ENCODE measurements at places on chromosomes 1 and 21.

DNA sequence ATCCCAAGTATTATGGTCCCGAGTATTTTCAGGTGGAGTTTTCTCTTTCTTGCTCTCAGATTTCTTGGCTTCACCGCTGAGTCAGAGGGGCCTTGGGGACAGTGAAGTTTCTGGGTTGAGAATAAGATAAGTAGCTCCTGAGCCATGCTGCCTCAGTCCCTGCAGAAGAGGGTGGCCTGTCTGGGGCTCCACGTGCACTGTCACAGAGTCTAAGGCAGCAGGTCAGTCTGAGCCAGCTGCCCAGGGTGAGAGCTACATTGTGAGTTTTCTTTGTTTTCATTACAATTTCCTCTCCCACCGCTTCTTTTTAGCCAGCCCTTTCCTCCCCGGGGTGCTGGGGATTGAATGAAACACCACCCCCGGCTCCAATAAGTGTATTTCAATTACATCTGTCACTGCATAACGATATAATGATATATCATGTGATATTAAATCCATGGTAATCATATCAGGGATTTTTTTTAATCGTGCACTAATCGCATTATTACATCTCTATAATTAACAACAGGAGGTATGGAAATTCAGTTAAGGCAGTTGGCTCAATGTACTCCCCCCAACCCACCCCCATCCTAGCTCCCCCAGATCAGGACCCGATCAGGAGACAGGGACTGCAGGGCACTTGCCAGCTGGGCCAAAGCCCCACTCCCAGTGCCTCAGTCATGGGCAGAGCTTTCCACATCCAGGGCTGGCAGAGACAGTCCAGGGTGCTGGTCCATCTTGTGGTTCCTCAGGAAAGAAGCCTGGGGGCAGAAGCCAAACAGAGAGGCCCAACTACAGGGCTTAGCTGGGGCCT is 43.7 kb downstream of the DMAP1 start:
- no peak for DNase-seq

DNA sequence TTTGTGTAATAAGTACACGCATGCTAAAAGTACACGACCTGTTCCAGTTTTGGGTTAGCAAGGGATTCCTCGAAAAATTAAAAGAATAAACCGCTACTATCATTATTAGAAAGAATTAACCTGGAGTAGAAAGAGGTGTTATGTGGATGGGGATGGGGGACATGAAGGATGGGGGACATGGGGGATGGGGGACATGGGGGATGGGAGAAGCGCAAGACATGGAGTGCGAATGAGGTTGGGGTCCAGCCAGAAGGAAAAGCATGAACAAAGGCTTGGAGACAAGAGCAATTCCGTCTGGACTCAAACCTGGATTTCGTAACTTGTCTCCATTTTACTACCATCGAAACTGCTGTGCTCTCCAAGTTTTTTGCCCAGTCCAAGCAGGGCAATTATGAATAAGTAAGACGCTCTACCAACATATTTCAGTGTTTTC is 591 bp upstream of the KDM1A start:
- no peak for DNase-seq

DNA sequence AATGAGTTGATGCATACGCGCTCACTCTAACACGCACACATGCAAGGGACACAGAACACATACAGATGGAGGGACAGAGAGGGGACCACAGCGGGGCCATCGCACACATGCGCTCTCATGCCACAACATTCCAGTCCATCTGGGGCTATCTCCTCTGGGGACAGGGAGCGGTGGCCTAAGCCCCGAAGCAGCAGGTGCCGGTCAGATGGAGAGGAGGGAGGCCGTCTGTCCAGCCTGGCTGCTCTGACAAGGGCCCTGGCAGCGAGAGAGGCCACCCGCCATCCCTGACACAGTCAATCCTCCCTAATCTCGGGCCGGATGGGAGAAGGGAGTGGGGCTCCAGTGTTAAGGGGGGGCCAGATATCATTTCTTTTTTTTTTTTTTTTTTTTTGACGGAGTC is 123.5 kb downstream of the KIAA0319L start:
- DNase-seq: no peak

DNA sequence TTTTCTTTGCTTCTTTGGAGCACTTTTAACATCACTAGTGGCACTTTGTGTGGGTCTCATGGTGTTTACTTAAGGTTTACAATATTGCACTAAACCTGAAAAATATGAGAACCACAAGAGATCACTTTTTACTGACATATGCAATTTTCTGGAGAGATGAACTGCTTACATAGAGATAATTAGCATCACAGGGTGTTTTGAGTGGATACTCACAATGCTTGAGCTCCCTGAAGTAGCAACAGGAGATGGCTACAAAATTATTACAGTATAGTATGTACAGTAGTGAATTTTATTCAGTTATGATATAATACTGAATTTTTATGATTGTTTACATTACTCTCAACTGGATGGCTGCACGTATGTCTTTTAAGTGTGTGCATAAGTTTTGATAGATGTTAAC is 22.6 kb downstream of the RPRD2 start:
- no peak for DNase-seq

- no peak for DNase-seq
Observed at GRCh38 chr21:33028773-33029384, 3.1 kb downstream of the OLIG2 start.

GRCh38 chr1:2411801-2412394 is 466 bp downstream of the PEX10 start:
- DNase-seq: no peak

GRCh38 chr21:38291874-38292273 is 35.1 kb downstream of the KCNJ15 start:
- DNase-seq: no peak

GRCh38 chr1:227888404-227889046 is 59.2 kb downstream of the WNT9A start:
- DNase-seq: no peak

DNA sequence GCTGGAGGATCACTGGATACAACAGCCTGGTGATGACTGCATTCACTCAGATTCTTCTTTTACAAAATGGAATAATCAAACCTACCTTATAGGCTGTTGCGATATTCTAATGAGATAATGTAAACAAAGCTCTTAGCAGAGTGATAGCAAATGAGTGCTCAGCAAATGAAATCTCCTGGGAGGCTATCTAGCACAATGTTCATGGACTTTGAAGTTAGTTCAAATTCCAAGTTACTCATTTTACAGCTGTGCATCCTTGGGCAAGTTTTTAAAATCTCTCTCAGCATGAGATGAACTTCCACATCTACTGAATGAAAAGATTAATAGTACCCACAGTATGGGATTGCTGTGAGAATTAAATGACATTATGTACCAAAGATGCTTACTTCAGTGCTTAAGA is 80.8 kb upstream of the PAPPA2 start:
- DNase-seq: no peak

GRCh38 chr1:4269330-4269729 is 369.3 kb upstream of the C1orf174 start:
- no peak for DNase-seq

- no peak for DNase-seq
Observed at GRCh38 chr1:180247061-180247460, 17.0 kb downstream of the LHX4 start.

- DNase-seq: no peak
Observed at GRCh38 chr21:14603202-14603601, 57.1 kb upstream of the SAMSN1 start.
